Stimulated activated naive CD4-positive, alpha-beta T cell treated with Interleukin-2 at 50 U/mL for 16 hours (primary cell): ENCODE measurements at places on chromosomes 6 and 20.

DNA sequence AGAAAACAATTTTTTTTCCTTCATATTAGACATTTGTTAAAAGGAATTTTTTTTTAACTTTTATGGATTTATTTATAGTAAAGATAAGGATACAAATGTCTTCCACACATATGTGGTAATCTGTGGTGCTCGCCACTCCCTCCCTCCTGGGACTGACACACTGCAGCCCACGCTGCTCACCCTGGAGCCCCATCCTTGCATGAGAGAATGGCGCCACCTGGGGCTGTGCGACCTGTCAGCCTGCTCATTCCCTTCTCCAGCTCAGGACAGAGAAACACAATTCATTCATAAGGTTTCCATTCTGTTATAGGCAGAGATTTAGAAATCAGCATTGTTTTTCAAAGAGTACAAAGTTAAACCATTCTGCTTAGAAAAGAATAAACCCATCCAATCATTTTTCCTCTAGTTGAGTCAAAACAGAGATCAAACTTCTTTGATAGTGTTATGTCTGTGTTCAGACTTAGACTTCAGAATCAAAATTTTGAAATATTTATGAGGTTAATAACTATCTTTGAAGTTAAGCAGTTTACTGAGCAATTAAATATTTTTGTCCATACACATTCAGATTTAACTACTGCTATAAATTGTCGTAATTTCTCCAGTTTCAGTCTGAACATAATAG, 42.8 kb upstream of the DYNLRB1 start:
- DNase-seq, result no peak

DNA sequence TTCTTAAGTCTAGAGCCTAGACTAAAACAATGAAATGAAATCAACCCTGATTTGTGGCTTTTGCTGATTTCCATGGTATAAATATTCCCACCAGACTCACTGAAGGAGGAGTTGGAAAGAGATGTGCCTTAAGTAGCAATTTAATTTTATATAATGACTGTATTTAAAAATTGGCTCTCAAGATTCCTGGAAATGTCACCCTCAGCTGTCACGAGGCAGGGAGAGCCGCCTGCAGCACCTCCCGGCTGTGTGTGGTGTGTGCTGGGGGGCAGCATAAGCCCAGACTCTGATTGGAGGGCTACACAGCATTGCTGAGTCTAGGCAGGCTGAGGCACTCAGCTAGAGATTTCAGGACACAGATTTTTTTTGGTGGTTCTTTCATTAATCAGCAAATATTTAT, 40.6 kb upstream of the TMEM181 start:
- no peak for DNase-seq

DNA sequence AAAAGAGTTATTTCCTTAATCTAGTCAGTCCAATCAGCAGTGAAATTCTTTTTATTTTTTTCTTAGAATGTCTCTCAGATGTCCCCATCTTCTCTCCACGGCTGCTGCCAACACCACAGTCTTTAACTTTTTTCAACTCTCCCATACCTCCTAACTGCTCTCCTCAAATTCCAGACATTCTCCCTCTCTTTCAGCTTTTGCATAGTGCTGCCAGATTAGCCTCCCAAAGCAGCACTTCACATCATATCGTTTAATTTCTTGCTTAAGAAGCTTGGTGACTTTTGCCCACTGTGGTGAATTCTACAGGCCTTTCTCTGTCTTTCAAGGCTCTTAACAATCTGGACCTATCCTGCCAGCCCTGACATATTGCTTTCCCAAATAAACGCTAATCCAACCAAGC, 233.4 kb downstream of the UST start:
- no peak for DNase-seq

DNA sequence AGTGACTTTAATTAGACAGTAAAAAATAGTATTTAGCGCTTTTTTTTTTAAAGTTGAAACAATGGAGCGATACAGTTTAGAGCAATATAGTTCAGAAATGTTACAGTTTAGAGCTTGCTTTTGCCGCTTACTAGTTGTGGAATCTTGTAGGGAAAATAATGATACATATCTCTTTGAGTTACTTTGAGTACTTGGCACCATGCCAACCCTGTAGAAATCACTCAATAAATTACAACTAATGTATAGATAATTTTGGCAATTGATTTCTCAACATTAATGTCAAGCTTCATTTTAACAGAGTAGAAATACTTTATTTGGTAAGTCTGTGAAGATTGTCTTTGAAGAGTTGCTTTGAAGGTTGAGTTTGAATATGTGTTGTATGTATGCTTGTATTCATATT, 27.4 kb downstream of the CDC40 start:
- no peak for DNase-seq

- DNase-seq, result no peak
Measured at GRCh38 chr6:75024828-75025227, 181.0 kb downstream of the COL12A1 start.

GRCh38 chr6:54286141-54286540, 22.1 kb upstream of the TINAG start:
- DNase-seq, result no peak

DNA sequence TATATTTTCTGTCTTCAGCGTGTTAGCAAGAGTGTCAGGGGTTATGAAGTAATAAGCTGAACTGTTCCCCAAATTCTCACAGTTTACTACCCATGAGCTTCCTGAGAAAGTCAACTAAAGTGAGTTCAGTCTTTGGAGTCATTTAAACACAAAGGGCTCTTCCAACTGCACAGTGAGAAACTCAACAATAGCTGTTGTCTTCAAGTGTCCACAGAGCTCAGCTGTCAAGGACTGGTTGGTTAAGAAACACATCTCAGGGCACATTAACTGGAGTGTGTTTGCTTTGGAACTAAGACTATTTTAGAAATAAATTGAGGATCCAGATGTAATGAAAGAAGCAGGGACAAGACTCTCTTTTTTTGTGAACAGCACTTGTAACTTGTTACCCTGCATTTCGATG, 241.4 kb upstream of the SOX4 start:
- no peak for DNase-seq

- no peak for DNase-seq
Measured at GRCh38 chr6:13479971-13480434, 7.4 kb downstream of the GFOD1 start.

DNA sequence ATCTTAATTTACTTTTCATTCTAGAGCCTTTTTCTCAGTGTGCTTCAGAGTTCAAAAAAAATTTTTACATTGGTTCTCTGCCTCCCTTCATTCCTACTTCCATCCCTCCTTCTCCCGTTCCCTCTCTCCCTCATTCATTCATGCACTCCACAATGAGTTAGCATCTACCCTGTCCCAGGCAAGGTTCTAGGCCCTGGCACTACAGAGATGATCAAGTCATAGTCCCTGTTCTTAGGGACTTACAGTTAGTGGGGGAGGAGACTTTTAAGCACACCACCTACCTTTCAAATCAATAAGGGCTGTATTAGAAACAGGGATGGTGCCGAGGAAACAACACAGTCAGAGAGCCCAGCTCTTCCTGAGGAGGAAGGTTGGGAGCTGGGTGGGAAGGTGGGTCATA, 40.3 kb downstream of the MAP3K5 start:
- no peak for DNase-seq

DNA sequence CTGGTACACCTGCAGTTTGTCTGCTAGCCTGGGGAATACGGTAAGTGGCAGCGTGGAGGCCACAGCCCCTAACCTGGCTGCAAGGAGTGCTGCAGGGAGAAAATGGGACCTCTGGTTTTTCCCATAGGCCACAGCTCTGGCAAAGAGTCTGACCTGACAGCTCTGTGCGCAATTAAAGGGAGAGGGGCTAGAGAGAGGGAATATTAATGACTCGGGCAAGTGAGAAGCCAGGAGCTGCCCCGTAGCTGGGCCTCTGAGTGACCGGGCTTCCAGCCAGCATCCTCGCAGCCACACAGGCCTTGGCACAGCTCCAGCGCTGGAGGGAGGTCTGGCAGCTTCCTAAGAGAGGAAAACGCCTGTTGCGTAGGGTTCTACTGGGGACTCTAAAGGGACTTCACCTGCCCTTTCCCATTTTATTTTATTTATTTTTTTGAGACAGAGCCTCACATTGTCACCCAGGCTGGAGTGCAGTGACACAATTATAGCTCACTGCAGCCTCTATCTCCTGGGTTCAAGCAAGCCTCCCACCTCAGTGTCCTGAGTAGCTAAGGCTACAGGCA, 18.2 kb upstream of the OCSTAMP start:
- no peak for DNase-seq

DNA sequence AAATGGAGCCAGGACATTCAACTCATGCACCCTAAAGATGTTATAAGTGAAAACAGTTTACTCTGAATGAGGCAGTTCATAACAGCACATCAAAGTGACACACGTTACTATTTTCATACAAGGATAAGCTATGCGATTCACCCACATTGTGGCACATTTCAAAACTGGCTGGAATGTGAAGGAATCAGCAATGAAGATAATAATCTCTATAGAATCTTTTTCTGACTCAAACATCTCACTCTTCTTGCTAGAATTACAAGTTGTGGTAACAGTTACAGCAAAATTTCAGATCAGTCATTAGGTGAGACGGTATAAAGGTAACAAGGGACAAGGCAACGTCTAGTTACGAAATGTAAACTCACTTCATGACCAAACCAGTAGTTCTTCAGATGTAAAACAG, 17.5 kb downstream of the TMEM244 start:
- no peak for DNase-seq

- DNase-seq, result no peak
Measured at GRCh38 chr6:43981363-43981990, 145.8 kb downstream of the MRPL14 start.

DNA sequence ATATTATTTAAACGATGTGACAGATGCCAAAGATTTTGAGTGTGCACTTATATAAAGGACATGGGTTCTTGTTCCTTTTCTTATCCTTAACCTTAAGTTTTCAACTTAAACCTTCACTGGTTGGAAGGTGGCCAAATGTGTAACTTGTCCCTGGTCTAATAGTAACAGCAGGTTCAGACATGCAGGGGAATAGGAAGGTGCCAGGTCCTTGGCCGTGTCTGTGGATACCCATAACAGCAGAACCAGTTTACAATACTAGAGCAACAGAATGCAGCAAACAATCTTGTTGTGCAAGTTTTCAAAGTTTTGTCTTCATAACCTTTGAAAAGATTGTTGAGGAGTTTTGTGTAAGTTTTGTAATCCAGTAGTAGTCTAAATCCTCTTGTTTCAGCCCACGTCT, 4.4 kb downstream of the MYB start:
- no peak for DNase-seq

DNA sequence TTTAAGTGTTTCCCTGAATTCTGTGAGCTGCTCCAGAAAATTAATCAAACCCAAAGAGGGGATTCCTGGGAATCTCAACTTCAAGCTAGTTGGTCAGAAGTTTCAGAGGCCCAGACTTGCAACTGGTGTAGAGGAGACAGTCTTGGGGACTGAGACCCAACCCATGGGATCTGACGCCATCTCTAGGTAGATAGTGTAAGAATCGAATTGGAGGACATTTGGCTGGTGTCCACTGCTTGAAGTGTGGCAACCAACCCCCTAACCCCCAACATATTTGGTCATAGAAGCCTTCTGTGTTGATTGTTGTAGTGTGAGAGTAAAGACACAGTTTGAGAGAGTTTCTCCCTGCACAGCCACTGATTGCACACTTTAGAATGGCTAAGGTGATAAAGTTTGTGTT, 103.5 kb upstream of the CARMIL1 start:
- no peak for DNase-seq

- no peak for DNase-seq
Measured at GRCh38 chr6:37535759-37536490, 36.2 kb upstream of the CCDC167 start.
